ENCODE measurements at places on chromosomes 16 and 17.

DNA sequence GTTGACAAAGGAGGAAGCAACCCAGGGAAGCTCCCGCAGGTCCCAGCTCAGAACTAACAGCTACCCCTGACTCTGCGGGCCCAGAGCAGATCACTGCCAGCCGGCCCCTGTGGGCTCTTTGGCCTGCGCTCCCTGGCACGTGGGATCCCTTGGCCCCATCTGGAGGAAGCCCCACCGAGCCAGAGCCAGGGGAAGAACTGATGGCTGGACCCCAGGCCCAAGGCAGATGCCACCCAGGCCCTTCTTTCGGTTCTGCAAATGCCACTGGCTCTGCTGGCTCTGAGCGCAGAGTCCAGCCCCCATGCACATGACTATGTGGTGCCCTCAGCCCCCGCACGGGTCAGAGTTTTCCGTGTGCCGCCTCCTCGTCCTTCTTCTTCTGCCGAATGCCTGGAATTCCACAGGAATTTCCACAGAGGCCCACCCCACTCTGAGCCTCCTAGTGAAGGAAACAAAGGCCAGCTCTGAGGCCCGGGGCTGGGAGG is 35.8 kb upstream of the SNN start:
- DNase-seq: no peak

DNA sequence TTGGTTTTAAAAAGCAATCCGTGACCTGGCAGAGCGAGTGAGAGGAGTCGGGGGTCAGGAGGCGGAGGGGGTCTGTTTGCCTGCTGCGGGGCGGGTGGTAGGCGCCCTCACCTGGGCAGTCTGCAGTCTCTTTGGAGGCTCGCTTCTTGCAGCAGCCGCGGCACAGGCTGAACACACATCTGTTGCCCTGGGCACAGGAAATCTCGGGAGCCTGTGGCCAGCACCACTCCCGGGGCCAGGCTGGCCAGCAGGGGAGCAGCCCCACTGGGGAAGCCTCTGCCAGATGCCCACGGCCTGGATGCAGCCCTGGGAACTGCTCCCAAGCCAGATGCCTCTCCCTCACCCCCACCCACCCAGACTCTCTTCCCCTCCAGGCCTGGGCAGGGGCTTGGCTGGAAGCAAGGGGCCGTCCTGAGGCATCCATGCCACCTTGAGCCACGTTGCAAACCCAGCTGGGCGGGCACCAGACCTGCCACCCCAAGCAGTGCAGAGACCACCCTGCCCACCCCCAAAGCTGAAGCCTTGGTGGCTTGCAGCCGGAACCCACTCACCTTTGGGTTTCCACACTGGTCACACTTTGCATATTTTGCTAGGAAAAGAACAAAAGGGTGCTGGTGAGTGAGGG is 6.6 kb downstream of the GPS1 start:
- DNase-seq: no peak

DNA sequence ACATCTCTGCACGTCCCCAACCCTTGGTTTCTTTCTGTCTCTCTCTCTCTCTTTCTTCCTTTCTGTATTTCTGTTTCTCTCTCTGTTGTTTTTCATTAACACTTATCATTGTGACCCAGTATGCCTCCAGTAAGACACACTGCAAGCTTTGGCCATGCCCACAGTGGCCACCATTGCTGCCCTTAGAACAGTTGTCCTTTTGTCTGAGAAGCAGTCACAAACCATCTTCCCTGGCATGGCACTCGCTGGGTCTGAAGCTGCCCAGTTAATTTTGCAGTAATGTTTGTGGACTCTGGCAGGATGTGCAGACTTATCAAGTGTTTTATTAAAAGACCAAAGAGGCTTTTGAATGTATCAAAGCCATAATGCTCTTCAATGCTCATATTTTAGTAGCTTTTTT is 146.9 kb downstream of the MSI2 start:
- DNase-seq: no peak

DNA sequence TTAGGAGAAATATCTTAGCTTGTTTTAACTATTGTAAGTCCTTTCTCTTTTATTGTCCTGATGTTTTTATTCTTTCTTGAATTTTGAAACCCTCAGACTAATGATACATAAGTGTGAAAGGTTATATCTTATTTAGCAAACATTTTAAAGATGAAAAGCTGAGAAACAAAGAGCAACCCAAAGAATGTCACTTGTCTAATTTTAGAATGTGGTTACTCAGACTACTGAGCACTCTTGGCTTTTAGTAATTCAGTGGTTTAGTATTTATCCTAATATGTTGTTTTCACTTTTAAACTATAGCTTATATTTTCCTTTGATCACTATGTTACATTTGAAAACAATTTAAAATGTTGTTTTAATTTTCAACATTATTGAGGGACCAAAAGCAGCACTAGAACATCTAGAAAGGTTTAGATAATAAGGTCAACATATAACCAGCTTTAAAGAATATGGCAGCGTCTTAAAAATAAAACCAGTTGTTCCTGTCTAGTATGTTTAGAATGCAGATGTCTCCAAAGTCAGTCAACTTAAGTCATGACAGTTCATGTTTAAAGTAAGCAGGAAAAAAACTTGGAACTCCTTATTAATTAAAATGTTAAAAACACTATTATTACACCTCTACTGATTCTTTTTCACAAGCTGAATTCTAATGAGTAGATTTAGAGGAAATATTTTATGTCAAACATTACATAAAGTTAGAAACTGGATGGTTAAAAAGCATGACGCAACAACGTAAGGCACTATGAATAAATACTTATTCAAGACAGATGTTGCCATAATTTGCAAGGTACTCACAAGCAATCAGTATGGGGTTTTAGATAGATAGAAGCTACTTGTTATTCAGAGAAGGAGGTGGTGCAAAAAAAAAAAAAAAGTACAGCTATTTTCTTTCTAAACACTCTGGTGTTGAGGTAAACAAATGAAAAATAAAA is 2.4 kb downstream of the MBTD1 start:
- DNase-seq: no peak

DNA sequence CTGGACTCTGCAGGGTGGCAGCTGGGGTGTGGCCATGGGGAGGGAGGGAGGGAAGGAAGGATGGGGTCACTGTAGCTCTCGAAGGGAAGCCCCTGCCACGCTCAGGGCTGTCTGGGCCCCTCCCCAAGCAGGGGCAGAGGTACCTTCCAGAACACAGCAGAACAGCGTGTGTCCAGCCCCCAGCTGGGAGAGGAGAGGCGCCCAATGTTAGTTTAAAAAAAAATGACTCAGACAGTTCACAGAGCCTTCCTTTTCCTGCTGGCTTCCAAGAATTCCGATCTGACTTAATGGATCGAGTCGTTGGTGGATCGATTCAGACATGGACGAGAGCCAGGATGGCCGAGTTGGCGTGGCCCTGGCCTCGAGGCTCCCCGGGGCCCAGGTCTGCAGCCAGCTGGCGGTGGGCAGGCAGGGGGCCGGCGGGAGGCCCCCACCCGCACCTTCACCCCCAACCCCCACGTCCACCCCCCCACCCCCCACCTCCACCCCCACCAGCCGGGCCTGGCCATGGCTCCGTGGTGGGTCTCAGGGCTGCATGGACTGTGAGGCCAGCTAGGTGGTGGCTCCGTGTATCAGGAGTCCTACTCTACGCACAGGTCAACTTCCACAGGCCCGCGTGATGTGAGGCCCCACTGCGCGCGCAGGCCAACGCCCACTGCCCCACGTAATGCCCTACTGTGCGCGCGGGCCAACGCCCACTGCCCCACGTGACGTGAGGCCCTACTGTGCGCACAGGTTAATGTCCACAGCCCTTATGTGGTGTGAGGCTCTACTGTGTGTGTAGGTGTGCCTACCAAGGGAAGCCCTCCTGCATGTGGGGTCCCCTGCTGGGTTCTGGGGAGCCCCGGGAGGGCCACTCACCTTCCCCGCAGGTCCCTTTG is 21.8 kb downstream of the CACNA1H start:
- DNase-seq: no peak

GRCh38 chr17:27520491-27521185 is 64.4 kb downstream of the KSR1 start:
- DNase-seq: no peak
